ENCODE measurements at places on chromosomes 6 and 20.

- DNase-seq, result peak; percentile 91
These were observed 381.9 kb upstream of the ARID1B start for GRCh38 chr6:156395276-156395675.

DNA sequence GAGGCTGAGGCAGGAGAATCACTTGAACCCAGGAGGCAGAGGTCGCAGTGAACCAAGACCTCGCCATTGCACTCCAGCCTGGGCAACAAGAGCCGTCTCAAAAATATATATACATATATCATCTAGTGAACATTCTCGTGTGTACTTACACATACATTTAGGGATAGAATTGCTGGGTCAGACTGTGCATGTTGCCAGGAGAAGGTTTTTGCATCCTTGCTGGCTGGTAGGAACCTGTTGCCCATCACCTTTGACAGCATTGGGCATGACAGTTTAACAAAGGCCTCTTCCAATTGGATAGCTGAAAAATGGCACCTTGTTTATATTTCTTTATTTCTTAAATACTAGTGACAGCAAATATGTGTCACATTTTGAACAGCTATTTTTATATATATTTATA lies 5.4 kb downstream of the AAR2 start:
- DNase-seq, result no peak

DNA sequence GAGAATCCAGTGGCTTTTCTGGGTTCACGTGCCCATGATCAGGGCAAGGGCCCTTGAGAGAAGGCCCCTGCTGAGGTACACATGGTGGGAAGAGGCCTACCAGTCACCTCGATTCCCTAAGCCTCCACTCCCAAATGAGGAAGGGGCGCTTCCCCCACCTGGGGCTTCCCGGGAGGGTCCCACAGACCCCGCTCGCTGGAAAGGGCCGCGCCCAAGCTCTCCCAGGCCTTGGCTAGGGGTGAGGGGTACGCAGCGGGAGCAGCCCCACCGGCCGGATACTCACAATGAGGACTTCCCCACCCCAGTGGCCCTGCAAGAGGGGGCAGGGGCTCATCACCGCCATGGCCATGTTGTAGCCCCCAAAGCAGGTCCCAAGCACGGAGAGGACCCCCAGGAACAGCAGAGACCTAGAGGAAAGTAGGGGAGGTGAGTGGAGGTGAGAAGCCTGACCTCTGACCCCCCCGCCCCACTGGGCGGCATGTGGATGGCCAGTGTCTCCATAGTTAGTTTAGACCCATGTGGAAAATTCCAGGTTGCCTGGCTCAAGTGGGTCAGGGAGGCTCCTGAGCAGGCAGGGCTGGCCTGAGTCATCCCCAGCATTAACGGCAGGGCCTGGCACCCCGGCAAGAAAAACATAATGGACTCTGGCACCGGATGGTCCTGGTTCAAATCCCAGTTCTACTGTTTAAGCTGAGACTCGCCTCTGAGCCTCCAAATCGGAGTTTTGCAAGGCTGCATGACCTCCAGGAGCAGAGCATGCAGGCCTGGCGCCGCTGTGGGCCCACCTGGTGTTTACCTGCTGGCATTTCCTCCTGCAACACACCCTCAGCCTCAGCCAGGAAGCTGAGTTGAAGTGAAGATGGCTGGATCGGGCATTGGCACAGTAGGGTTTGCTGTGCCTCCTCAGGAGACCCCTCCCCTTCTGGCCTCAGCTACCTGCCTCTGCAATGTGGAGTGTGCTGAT lies 6.6 kb downstream of the SLC52A3 start:
- DNase-seq, result peak; percentile 13

DNA sequence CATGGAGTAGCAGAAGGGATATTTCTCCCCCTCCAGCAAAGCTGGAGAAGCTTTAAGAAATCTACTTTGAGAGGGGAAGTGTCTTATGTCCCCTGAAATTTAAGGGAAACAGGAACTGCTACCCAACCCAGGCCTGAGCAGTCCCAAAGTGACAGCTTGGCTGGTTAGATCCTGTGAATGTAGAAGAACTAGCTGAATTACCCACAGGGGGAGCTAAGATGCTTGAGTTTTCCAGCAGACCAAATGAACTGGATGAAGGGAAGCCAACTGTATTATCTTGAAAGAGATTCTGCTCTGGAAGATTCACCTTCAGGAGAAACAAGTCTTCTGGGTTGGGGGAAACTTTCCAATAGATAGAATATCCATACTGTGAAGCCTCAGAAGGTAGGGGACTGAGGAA lies 303.3 kb upstream of the MMS22L start:
- peak; percentile 67 for DNase-seq

DNA sequence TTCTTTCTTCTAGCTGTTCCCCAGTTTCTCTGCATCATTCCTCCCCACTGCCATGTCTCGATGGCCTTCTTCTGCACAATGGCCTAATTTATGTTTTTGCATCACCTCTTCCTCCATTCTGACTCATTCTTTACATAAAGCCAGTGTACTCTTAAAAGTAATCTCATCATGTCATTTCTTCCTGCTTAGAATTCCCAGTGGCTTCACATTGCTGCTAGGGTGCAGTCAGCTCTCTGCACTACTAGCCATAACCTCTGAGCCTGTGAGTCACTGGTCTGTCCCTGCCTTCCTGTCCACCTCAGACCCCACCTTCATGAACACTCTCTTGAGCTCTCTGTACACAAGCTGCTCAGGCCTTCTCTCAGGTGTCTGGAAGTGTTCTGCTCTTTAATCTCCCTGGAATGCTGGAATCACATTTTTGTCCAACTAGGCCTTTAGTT lies 24.1 kb upstream of the TRIM27 start:
- DNase-seq, result no peak

- DNase-seq, result no peak
These were observed 83.2 kb downstream of the MDGA1 start for GRCh38 chr6:37614491-37614890.

GRCh38 chr6:30207619-30208295 lies 5.4 kb downstream of the TRIM26 start:
- DNase-seq, result peak; percentile 18

Measured in NCI-H69 (cell line).